ENCODE measurements at places on chromosomes 7 and 10.
A peak's percentile ranks its signal among the peaks of the same experiment; 100 is the strongest.

DNA sequence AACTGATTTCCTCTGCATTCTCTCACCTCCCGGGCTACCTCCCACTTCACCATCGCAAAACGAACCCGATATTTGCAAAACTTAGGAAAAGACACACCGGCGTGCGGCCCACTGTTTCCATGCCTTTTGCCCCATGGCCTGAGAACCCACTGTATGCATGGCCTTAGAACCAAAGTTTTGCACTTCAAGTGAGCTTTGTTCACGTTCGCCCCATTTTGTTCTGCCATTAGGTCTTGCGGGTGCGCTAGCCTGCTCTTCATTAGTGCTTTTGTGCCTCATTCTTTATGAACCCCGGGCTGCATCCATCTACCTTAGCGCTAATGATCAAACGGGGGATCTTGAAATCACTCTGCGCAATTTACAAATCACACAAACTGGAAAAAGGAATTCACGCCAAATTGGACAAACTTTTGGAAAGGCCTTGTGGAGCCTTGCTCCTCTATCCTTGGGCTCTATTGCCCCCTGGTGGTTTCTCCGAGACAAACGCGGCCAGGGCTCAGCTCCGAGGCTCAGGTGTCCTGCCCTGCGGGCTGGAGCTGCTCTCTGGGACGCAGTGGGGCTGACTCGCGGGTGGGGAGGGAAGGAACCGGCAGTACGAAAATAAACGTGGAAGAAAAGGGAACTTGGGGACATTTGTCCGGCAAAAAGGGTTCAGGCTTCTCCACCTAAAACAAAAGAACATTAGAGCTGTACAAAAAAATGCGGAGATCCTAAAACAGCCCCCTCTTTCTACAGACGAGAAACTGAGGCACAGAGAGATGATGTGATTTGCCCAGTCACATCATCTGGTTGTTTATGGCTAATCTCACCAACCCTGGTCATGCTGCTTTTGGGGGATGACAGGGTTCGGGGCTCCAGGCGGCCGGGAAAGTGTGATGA is 300.4 kb upstream of the NFE2L3 start:
- DNase-seq = peak; percentile 74

DNA sequence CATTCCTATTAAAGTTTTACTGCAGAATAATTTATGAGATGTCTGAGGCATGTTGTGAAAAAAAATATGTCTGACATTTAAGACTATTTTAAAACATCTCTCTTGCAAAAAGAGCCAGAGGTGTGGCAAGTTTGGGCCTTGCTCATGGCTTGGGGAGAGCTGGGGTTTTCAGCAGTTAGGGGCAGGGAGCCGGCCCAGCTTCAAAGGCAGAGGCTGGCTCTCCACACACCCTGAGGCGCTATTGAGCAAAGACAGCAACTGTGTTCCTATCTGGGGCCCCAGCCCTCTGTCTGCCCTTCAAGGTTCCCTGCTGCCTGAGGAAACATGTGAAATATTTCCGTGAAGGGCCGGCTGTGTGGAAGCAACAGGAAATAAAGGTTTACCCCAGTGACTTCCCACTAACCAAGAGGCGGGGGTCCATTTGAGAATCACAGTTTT is 94.0 kb downstream of the SORBS1 start:
- DNase-seq = no peak

DNA sequence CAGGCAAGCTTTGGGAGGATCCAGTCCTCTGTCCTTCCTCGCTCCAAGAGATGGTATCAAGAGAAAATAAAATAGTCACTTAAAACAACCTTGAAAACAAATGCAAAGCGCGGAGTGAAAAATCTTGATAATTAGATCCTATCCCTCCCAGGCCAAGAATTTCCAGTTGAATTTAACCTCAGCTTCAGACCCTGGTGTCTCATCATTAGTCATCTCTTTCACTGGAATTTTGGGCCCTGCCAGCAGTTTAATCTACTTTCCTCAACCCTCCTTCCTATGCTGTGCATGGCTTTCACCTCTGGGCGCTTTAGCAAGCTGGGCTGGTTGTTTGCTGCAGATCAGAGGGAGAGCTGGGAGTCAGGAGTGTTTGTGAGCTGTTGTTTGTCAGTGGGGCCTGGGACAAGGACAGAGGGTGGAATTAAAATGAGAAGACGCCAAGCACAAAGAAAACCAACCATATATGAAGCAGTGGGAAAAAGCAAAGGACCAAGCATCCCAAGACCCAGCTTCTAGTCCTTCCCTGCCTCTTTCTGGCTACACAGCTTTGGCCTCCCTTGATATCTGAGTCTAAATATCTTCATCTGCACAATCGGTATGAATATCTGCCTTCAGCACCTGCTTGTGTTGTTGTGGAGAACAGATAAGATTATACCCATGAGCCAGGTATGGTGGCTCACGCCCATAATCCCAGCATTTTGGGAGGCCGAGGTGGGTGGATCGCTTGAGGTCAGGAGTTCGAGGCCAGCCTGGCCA is 13.5 kb downstream of the MYOF start:
- no peak for DNase-seq

DNA sequence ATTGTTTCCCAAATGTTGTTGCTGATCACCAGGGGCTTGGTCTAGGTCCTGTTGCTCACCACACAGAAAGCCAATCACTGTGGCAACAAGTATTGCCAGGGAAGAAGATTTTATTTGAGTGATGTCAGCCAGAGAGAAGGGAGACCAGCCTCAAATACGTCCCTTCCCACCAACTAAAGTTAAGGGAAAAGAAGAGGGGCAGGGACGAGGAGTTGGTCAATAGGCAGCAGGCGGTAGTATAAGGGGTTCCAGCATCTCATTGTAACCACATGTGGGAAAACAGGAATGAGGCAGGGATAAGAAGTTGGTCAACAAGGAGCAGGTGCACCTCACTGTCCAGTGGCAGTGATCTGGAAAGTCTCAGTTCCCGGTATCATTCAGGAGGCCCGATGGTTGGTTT is 138.9 kb upstream of the KCNMA1 start:
- no peak for DNase-seq

DNA sequence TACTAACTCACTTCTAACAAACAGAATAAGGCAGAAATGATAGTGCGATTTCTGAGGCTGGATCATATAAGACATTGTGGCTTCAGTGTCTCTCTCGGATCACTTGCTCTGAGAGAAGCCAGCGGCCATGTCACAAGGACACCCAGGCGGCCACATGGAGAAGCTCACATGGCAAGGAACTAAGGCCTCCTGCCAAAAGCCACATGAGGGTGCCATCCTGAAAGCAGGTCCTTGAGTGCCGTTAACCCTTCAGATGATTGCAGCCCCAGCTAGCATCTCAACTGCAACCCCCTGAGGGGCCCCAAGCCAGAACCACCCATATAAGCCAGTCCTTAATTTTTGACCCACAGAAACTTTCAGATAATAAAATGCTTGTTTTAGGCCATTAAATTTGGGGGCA is 6.9 kb upstream of the VDAC2 start:
- no peak for DNase-seq

DNA sequence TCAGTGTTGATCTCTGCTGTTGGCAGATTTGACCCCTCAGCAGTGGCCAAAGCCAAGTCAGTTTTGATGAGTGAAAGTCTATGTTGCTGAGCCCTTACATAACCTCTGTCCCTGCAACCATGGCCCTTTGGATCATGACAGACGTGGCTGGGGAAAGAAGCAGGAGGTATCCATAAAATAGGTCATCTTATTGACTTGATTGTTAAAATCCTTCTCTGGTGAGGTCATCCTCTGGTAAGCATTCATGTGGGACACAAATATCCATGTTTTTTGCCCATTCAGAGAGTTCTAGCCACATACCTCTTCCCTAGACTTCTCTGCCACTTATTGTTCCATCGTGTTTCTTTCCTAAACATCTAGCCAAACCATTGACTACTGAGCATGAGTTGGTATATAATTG is 251.9 kb upstream of the PTER start:
- DNase-seq = no peak

- no peak for DNase-seq
These were observed 185.0 kb upstream of the COBL start for GRCh38 chr7:51501620-51502019.

DNA sequence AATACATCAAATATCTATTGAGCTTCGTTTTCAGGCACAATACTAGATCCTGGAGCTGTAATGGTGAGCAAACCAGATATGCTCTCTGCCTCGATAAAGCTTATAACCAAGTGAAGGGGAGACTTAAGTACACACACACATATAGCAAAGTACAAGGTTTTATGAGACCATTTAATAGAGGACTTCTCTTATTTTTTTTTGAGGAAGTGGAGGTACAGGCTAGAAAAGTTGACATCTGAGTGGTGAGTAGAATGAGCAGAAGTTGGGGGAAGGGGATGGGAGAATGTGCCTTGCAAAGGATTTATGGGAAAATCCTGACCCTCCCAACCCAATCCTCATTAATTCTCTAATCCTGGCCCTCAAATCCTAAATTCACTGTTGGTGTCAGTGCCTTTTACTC is 7.7 kb downstream of the CCDC136 start:
- DNase-seq = no peak

GRCh38 chr10:52954407-52954806 is 181.8 kb upstream of the MBL2 start:
- DNase-seq = no peak

- peak; percentile 60 for DNase-seq
These were observed 1.6 kb downstream of the TCF7L2 start for GRCh38 chr10:112951359-112952281.

GRCh38 chr7:151694828-151695580 is 175.3 kb upstream of the RHEB start:
- no peak for DNase-seq

DNA sequence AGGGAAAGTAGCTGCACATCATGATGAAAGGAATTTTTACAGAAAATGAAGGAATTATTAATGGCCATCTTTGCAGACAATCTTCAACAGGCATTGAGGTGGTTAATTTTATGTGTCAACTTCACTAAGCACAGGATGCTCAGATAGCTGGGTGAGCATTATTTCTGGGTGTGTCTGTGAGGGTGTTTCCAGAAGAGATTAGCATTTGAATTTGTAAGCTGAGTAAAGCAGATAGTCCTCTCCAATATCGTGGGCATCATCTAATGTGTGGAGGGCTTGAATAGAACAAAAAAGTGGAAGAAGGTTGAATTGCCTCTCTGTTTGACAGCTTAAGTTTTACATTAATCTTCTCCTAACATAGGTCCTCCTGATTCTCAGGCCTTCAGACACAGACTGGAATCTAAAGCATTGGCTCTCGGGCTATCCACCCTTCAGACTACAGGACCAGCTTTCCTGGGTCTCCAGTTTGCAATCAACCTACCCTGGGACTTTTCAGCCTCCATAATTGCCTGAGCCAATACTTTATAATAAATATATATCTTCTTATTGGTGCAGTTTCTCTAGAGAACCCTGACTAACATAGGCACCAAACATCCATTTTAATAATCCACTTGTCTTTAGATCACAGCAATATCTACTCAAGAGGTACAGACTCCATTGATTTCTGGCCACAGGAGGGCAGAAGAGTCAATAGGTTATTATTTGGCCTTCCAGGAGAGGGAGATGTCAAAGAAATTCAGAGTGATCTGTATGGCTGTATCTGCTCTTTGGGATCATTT is 10.5 kb upstream of the CRPPA start:
- DNase-seq = no peak

- no peak for DNase-seq
These were observed 3.2 kb downstream of the TNS3 start for GRCh38 chr7:47578579-47579270.

DNA sequence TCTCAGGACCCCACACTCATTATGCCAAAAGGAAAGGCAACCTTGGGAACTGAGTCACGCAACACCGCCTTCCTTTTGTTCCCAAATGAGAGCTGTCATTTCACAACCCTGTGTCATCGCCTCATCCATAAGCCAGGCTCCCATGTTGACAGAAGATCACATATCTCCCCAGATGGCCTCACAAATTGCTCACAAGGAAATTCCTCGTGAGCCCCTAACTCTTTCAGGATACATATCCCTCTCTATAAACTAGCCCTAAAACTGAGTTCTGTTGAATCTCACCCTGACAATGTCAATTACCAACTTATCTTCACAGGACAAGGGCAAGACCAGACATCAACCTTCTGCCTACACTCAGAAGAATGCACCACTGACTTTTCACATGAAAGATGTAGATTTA is 22.6 kb downstream of the CCDC3 start:
- DNase-seq = no peak

DNA sequence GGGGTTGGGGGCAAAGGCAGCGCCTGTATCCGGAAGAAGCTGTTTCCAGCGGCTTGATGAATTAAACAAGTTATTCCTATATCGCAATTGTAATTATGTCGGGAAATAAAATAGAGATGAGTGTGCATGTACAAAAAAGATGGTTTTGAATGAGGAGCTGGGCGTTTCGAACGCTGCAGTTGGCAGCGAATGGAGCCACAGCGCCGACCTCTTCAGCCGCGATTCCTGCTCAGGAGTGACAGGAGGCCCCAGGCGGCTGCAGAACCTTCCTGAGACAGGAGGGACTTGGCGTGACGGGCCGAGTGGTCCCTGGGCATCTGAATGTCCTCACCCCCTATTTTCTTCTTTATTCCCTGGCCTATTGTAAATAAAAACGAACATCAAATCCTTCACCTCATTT is 184.9 kb downstream of the DNAJB6 start:
- no peak for DNase-seq

- DNase-seq = no peak
These were observed 63.5 kb downstream of the LHPP start for GRCh38 chr10:124524991-124525653.

GRCh38 chr10:6951732-6952131 is 371.7 kb upstream of the PRKCQ start:
- DNase-seq = no peak

DNA sequence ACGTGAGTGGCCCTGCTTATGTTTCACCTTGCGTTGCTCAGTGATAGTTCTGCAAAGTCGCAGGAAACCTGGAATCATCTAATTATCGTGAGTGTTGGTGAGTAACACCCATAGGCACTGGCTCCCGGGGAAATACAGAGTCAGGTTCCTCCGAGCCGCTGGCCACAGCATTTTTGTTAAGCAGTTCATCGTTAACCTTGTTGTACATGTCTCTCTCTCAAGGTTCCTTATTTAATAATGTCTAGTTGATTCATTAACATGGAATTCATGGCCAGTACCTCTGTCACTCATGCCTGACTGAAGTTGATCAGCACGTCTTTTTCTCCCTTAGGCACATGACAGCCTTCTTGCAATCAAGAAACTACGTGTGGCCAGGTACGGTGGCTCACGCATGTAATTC is 3.1 kb upstream of the ZFAND2A start:
- no peak for DNase-seq

DNA sequence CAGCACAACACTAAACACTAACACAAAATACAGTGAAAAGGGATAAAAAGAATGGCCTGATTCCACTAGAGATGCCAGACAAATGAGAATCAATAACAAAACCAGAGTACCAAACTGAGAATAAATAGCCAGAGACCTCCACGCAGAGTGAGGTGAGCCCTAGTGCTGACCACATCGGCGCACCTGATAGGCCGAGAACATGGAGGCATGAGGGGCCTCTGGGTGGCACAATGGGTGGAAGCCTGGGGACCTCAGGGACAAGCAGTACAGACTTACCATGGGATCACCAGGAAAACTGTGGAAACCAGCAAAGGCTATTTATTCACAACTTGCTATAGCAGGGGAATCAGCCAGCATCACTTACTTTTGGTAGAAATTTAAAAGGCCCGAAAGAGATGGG is 1.8 kb upstream of the CSGALNACT2 start:
- DNase-seq = no peak
